ENCODE measurements at places on chromosomes 2 and 18.

- no peak for DNase-seq
These were observed 117.9 kb upstream of the COL5A2 start for GRCh38 chr2:189297446-189297845.

GRCh38 chr2:225771701-225772100 is 372.2 kb downstream of the NYAP2 start:
- no peak for DNase-seq

DNA sequence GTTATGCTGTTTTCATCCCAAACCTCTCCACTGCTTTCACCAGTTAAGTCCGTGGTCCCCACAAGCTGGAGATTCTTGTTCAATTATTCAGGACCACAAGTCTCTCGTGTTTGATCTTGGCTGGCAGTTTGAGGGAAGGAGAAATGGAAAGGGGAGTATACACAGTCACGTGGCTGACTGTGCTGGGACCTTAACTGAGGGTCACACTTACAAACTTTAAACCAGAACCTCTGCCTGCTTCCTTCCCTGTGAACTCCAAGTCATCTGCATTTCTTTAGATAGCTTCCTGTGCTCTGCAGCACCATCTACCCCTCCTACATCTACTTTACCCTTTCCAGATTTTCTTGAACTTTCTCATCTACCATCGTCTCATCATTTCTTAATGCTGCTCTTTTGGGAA is 91.7 kb downstream of the ARHGEF4 start:
- no peak for DNase-seq

GRCh38 chr2:25972049-25972823 is 10.1 kb downstream of the KIF3C start:
- no peak for DNase-seq

DNA sequence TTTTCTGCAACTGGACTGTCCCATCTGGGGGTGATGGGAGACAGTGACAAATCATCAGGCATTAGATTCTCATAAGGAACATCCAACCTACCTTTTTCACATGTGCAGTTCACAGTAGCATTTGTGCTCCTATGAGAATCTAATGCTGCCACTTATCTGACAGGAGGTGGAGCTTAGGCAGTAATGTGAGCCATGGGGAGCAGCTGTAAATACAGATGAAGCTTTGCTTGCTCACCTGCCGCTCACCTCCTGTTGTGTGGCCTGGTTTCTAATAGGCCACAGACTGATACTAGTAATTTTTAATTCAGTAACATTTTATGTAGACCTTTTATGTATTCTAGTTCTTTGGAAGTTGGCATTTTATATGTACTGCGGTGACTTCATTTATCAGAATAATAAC is 180.1 kb upstream of the SPOPL start:
- no peak for DNase-seq

DNA sequence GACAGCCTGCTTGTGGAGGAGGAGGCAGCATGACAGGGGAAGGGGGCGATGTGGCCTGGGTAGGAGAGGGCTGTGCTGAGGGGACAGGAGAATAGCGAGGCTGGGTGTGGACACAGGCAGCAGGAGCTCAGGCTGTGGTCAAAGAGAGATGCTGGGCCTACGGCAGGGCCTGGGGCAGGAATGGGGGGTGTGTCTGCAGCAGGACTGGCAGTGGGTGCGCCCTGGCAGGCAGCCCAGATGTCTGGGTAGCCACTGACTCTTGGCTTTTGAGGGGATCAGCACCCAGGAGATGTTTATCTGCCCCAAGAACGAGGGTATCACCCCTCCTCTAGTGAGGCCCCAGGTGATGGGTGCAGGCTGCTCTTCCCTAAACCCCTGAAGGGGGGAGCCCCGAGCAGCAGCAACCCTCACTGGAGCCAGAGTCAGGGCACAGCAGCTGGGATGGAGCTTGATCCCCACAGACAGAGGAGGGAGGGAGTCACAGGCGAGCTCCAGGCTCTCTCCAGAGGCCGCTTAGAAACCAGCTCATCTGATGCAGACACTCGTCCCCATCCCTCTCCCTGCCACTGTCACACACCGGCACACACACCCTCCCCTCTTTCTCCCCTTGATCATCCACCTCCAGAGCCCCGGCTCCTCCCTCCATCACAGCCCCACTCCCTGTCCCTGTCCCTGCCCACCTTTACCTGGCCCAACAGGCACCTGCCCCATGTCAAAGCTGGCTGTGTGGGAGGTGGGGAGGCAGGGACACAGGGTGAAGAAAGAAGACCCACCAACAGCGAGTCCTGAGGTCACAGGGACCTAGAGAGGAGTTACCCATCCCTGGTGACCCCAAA is 29.8 kb upstream of the TNS1 start:
- DNase-seq = peak; percentile 40

GRCh38 chr2:240140511-240140910 is at the start of gene OTOS:
Gene OTOS (minus strand): TSS chr2:240140658. CDS start chr2:240140326, 332 bp downstream.
- no peak for DNase-seq

DNA sequence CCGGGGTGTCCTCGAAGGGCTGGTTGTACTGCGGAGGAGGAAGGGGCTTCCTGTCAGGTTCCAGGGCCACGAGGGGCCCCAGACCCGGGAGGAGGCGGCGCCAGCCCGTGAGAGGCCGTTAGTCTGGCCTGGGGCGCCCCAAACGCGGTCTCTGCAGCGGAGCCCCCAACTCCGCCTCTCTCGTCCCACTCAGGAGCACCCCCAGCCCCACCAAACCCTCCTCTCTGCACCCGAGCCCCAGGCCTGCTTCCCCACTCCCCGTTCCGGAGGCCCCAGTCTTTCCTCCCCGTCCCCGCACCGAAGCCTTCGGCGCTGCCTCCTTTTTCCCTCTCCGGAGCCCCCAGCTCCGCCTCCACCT is 473 bp downstream of the HJURP start:
- no peak for DNase-seq
